ENCODE measurements at places on chromosomes 11 and 22.

- no peak for DNase-seq
Observed at GRCh38 chr11:2564008-2564530, 119.3 kb downstream of the KCNQ1 start.

GRCh38 chr11:35185696-35186095 lies 46.7 kb downstream of the CD44 start:
- no peak for DNase-seq

- DNase-seq = no peak
Observed at GRCh38 chr11:2482745-2483144, 37.9 kb downstream of the KCNQ1 start.

DNA sequence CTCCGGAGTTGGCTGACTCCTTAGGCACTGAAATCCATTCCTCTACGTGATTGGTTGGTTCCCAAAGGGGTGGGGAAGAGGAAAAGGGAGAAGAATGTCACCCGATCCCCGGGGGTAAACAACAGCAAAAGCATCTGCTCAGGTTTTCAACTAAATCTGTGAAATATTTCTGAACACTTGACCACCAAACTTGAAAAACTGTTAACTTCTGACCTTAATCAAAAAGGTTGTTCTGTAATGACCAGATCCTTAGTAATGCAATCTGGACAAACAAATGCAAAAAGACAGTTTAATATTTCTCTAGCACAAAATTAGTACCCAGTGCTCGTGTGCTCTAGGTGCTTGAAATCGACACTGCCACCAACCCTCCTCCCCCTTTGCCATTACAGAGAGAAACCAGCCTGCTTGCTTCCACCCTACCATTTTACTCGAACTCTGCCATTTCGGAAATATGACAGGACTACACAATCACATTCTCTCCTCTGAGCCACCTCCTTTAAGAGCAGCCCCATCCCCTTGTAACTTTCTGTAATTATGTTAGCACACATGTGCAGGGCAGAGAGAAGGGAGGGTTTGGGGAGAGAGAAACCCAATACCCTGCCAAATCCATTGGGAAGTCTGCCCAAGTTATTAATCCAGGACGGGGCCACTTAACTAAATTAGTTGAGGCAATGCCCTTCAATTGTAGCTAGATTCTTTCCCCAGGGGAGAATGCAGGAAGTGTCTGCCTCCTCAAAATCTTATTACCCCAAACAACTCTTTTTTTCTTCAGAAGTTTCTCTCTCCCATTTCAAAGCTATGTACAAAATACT lies 113.8 kb downstream of the RBFOX2 start:
- DNase-seq = no peak

- DNase-seq = no peak
Observed at GRCh38 chr11:44978961-44979331, 28.3 kb upstream of the TP53I11 start.

GRCh38 chr11:129292092-129292491 lies 83.6 kb upstream of the BARX2 start:
- no peak for DNase-seq

DNA sequence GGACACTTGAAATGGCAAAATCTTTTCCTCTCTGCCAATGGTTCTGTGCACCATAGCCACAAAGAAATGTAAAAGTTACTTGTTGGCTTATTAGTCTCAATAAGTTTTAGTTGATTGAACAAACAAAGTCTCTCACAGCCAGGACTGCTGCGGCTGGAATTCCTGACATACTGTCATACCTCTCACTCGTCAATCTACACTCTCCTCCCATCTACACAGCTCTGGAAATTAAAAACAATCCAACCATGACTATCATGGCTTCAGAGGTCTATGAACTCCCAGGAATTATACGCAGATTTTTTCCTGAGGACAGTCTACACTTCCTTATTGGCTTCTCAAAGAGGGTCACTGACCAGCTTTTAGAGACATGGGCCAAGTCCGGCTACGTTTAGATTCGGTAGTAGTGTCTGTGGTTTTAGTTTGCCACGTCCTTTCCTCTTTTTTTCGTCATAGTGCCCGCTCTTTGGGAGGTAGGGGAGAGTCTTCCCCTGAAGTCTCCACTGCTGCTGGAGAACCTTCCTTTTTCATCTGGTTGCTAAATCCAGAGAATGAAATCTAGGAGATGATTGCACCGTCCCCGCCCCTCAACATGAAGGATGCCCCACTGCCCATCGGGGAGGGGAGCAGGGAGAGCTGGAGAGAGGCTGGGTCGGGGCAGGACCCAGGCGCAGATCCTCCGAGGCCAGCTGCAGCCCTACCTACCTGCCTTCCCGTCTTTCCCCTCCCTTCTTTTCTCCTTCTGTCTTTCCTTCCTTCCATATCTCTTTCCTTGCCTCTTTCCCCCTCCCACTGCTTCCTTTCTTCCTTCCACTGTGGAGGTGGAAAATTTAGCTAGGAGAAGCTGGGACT lies 1.0 kb upstream of the PLEKHB1 start:
- no peak for DNase-seq

DNA sequence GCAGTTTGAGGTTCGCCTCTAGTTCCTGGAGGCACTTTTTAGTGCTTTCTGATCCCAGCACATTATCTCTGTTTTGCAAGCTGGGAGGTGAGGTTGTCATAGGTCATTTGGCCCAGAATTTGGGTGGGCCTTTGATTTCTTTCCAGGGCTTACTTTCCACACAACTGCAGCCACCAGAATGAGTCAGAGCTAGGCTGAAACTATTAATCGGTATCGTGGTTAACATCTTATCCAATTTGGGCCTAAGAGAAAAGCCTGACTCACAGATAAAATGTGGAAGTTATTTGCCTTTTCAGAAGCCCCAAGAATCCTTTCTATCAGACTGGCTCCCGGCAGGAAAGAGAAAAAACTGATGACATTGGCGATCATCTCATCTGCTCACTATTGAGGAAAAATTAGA lies 166.4 kb downstream of the KIRREL3 start:
- no peak for DNase-seq

GRCh38 chr22:19971276-19972124 lies 29.9 kb upstream of the TXNRD2 start:
- no peak for DNase-seq

GRCh38 chr11:47564933-47565339 lies 463 bp upstream of the PTPMT1 start:
- no peak for DNase-seq

GRCh38 chr11:59668188-59668949 lies 468 bp downstream of the PATL1 start:
- DNase-seq = peak; percentile 84

DNA sequence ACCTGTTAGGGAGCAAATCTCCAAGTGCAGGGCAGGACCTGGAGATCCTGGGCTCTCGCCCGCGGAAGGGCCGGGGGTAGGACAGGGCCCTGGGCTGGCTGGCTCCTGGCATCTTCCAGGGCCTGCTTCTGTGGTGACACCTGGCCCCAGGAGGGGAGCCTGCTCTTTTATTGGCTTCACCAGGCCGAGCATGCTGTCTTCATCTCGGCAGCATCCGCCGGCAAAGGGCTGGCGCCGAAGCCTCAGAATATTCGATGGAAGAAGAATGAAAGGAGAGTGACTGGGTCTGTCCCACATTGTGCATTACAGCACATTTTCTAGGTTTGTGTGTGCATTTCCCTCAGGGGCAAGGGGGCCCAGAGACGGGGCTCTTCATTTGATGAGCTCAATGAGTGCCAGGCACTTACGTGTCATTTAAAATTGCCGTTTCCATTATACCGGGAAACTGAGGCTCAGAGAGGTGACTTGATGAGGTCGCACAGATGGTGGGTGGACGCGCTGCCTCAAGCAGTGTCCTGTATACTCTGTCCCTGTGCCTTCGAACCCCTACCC lies 70.0 kb downstream of the RBX1 start:
- peak; percentile 2 for DNase-seq

DNA sequence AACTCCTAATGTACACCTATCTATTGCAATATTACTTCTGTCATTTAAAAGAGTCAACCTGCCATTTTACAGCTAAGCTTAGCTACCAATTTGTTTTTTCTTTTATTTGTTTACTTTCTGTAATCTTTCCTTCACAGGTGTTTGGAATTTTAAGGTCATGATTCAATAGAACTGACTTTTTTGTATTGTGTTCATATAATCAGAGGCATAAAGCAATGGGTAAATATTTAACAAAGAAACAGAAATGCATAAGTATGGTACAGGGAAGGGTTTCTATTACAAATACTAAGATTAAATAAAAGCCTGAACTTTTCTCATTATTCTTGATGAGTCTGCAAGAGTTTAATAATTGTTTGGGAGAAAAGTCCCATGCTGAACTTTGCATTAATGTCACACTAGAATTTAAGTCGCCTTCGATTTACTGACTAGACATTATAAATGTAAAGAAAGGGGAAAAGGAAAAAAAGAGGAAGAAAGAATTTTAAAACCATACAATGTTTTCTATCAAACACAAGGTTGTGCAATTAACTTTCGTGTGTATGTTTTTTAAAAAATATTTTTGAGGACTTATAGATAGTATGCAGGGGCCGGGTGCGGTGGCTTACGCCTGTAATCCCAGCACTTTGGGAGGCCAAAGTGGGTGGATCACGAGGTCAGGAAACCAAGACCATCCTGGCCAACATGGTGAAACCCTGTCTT lies 35.0 kb upstream of the HIPK3 start:
- DNase-seq = no peak
